Stimulated activated CD8-positive, alpha-beta memory T cell treated with anti-CD3 and anti-CD28 coated beads, Interleukin-15, amount 100 ng/mL, for 1 hour (primary cell): ENCODE measurements at places on chromosomes 1 and 21.

GRCh38 chr1:8194481-8195227 is 123.3 kb upstream of the SLC45A1 start:
- no peak for DNase-seq

DNA sequence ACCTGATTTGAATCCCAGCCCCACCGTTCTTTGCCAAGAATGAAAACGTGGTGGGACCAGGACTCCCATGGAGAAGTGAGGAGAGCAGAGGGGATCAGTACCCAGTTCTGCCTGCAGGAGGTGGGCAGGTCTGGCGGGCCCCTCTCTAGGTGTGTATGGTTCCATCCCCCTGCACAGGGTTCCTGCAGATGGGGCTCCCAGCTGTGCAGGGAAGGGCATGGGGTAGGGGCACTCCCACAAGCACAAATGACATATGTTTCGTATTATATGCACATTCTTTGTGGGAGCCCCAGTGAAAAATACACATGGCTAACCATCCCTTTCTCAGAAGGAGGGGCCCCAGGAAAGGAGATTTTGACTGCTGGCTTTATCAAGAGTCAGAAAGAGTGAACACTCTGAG is 144.6 kb downstream of the PLPP3 start:
- DNase-seq: no peak

- no peak for DNase-seq
Observed at GRCh38 chr1:82299056-82299455, 498.3 kb downstream of the ADGRL2 start.

DNA sequence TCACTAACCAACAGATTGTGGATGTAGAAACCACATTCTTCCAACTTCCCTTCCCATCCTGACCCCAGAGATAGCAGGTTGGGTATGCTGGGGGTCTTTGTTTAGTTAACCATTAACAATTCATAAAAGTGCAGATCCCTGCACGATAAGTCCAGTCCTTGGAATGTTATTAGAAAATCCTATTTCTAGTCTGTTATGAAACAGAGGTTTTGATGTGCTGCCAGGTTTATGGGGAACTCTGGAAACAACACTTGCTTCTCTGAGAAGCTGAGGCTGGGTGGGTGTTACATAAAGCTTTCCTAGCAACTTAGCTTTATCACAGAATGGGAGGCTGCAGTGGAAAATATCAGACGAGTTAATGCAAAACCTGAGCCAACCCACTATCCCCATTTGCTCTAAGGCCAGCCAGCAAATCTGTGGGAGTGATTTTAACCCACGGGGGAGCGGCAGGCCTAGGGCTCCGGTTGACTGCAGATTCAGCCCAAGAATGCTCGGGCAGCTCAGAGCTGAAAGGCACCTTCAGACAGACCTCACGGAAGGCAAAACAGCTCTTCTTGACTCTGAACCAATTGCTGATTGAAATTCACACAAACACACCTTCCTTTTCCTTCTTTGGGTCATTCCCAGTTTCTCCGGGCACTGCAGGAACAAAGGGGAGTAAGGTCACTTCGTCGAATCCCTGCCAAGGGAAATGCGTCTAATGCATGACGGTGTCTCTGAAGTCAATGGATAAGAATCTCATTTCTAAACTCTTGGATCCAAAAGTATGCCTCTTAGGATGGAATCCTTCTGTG is 111.7 kb upstream of the IRF2BP2 start:
- DNase-seq: no peak

- DNase-seq: no peak
Observed at GRCh38 chr1:11196945-11197344, 7.8 kb downstream of the ANGPTL7 start.

DNA sequence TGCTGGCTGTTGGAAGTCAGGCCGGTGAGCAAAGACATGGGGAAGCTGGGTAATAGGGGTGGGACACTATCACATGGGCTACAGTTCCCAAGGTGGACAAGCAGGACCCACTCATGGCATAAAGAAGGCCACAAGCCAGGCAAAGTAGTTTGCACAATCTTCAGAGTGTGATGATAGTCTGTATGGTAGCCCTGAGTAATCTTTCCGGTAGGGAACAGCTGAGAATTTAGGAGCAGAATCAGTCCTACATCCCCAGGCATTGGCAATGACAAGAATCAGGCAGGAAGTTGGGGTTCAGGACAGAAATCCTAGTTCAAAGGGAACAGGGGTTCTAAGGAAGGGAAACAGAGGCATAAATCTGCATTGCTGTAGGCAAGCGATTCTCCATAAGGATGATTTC is 23.9 kb upstream of the SPATA6 start:
- no peak for DNase-seq

DNA sequence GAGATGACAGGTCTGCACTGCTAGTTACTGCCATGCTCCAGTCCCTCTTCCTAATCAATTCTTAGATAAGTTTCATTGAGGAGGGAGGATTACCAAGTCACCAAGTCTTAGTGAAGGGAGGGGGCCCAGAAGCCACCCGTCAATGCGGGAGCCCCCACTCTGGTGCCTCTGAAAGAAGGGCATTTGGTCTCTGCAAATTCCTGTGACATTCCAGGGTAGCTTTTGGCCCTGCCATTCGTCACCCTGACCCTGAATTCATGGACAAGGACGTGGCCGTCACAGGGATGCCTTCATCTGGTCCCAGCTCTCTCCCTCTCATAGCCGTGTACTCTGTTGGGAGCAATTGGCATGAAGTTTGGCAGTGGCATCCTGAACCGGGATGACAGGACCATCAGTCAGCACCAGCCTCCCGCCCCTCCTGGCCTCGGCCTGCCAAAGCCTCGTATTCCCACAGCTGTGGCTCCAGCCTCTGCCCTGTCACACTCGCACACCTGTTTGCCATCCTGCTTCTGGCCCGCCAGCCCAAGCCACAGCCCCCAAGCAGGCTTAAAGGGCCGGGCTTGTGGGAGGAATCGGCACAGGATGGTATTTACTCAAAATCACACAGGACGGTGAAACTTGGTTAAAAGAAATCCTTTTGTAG is 150.7 kb downstream of the CLIC6 start:
- DNase-seq: no peak

DNA sequence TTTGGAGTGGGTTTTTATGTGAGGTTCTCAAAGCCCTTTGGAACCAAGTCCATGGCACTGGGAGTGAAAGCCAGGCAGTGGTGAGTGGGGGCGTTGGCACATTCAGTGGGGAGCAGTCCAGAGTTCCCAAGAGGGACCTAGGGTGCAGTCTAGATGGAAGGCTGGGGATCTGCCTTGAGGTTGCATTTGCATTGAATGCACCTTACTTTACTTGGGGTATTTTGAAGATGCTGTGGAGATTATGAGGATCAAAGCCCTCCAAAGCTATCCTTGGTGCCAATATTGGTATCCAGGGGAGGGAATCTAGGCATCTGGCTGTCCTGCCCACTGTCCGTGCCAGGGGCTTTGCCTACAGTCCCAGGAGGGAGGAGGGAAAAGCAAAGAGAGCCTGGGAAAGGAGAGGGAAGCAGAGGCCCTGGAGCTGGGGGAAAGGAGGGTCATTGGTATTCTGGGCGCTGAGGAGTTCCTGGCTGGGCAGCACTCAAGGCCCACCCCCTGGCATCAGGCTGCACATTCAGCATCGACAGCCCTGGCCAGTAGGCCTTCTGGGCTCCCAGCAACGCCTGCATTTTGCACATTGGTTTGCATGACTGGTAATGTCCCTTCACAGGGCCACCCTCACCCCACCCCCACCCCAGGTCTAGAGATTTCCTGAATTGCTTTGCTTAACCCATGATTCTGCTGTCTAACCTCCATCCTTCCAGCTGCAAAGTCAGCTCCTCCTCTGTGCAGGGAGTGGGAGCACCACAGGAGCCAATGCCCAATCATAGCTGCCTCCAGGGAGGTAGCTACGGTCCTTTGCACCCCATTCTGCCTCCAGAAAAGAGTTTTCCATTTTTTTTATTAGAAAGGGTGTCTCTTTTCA is 843 bp upstream of the BCAN start:
- no peak for DNase-seq

- DNase-seq: no peak
Observed at GRCh38 chr1:87556326-87556725, 227.6 kb downstream of the LMO4 start.

DNA sequence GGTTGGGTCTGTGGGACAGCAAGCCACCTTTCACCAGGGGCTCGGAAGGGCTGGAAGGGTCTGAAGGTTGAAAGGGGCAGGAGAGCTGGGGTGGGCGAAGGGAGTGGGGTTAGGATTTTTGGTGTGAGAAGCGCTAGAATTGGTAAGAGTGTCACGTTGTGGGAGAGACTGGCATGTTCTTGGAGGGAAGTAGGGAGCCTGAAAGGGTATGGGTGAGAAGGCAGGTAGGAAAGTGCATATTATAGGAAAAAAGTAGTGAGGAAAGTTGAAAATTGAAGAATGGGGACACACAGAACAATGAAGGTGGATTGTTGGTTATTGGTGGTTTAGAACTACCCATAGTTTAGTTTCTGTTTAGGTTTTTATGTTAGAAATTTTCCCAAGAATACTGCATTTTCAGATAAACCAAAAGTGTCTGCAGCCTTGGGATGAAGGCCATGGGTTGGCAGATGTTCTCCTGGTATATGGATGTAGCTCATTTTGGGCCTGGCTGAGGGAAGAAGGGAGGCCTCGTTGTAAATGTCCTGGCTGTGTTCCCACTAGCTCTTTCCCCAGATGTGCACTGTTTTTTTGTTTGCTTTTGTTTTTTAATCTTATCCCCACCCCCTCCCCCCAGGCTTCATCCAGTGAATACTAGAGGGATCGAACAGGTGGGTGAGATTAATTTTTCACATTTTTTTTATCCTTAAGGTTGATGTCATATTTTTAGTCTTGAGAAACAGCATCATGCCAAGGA is 1.2 kb downstream of the LRRC42 start:
- DNase-seq: no peak

DNA sequence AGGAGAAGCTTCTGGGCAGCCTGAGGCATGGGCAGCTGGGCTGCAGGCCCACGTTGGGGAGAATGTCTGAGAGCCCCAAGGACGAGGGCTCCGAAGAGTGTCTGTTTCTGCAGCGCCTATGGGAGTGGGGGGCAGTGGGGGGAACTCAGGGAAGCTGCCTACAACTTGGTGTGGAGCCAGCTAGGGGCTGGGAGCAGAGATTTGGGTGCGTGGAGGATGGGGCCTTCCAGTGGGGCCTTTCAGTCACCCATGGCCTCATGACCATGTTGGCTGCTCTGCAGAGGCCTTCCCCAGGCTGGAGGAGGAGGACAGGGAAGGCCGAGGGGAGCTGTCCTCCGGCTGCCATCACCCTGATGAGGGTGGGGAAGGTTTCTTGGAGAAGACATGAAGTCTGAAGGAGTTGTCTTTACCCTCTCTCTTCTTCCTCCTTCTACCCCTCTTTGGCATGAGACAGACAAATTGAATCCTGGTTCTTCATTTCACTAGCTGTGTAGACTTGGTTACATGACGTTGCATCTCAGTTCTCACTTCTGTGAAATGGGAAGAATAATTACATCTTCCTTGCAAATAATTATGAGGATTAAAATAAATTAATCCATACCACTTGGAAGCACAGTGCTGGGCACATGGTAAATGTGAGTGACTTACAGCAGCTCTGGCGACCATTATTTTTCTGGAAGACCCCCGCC is 8.3 kb downstream of the PPFIA4 start:
- DNase-seq: no peak

DNA sequence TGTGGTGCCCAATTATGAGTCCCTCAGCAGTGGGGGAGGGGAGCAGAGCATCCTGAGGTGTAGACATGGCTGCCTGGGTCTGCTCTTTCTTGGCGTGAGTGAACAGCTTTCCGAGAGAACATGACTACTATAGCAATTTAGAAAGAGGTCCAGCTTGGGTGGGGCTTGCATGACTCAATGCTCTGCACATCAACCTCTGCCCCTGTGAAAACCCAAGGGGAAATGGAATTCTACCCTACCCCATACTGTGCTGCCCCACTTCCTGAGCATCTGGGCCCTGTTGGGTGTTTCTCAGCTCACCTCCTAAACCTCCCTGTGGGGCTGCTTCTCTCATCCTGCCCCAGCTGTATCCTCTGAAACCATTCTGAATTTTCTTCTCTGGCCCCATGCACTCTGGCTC is 8.2 kb upstream of the AZIN2 start:
- DNase-seq: no peak

DNA sequence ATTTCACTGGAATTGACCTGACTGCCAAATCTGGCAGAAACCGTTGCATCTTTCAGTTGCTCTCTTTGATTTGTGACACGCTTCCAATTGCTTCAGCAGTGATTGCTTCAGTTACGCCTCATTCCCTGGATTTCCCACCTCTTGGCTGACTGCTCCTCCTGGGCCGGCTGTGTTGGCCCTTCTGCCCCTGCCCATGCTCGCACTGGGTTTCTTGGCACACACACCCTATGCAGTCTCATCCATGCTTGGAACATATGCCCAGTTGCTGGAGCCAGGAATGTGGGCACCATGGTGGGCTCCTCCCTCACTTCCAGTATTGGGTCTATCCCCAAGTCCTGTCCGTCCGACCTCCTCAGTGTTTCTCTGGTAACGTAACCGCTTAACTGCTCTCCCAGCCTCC is 2.2 kb upstream of the ZBTB21 start:
- no peak for DNase-seq

- DNase-seq: no peak
Observed at GRCh38 chr1:224632921-224633321, 16.8 kb downstream of the CNIH3 start.

GRCh38 chr1:222711319-222712252 is 705 bp downstream of the AIDA start:
- DNase-seq: peak; percentile 20

- DNase-seq: no peak
Observed at GRCh38 chr1:149906570-149907075, 7.3 kb downstream of the BOLA1 start.

DNA sequence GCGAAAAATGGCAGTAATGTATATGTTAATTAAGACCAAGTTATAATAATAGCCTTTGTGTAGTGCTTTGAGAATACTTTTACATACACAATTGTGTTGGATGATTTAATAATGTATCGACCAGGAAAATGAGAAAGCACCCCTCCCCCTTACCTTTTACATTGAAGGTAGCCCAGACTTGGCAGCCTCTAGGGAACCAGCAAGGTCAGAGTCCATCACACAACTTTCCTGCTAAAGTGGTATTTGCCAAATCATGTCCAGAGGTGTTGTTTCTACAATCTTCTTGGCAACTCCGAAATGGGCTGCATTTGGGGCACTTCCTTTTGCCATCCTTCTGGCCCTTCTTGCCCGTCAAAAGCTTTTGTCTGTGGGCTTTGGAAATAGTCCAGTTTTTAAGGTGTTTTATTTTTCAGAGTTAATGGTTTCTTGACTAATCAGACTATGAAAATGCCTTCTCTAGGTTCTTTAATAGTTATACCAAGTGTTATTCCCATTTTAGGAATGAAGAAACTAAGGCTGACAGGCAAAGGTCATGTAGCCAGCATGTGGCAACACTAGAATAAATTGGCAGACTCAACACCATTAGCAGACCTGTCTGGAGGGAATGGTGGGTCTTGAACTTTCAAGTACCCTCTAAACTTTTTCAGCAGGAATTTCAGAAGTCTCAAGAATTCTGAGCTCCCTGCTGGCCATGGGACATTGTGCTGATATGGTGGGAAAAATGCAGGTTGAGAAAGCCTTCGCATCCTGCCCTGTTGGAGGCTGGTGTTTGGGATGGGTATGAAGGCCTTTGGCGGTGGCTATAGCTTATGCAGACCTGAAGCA is 6.8 kb downstream of the ATP1A1 start:
- no peak for DNase-seq

- no peak for DNase-seq
Observed at GRCh38 chr1:59701376-59701775, 113.4 kb upstream of the HOOK1 start.

GRCh38 chr1:76105372-76105771 is 30.8 kb downstream of the ST6GALNAC3 start:
- no peak for DNase-seq

GRCh38 chr1:244751271-244751895 is 84.1 kb upstream of the COX20 start:
- no peak for DNase-seq
